ENCODE measurements at places on chromosomes 12 and 14.

- no peak for DNase-seq
Measured at GRCh38 chr14:47148686-47149085, 497.1 kb upstream of the RPL10L start.

GRCh38 chr14:31864937-31865855, 211.9 kb upstream of the ARHGAP5 start:
- DNase-seq: no peak

GRCh38 chr14:100438678-100439592, 115.8 kb downstream of the SLC25A47 start:
- no peak for DNase-seq

DNA sequence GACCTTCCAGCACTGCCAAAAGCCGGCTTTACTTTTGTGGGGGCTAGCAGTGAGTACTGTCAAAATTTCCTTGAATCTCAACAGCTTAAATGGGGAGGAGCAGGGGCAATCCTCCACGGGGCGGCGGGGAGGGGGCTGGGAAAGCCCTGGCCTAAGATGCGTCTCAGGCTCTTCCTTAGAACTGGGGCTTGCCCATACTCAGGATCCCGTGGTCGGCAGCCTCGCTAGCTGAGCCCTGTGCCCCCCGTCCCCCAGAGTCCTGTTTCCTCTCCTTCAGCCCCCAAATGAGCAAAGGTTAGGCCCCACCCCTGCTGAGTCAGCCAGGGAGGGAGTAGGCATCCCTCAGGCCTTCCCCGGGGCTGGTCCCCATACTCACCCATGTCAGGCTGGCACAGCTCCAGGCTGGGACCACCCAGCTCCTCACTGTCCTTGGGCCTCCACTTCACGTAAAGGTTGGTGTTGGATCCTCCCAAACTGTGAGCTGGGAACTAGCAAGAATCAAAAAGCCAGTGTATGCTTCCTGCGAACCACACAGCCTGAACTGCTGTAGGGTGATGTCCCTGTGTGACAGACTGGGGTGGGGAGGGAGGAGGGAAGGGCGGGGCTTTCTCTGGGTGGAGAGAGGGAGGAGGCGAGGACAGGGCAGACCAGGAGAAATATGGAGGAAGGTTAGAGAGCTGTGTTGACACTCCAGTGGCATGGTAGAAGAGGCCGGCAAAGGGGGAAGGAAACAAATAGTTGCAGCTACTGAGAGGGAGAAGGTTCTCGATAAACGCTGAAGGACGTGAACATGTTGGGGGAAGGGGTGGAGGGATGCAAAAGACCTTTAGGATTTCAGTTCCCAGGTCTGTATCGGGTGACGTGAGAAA, 5.9 kb upstream of the BAZ2A start:
- peak; percentile 74 for DNase-seq

DNA sequence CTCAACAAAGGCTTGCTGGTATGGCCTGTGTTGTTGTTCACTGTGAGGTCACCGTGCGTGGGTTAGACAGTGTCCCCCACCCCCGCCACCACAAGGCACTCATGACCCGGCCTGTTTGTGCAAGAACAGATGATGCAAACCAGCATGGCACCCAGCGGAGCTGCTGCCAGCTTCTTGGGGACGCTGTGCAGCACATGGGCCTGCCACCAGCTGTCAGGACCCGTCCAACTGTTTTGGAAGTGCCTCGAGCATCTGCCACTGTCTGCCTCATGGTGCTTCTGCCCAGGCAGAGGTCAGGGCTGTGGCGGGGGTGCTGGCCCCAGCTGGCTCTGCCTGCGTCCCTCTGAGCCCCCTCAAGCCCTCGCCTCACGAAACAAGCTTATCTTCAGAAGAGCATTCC, 1.5 kb downstream of the ASB2 start:
- no peak for DNase-seq

GRCh38 chr12:82758749-82759330, 72.1 kb downstream of the TMTC2 start:
- DNase-seq: no peak

DNA sequence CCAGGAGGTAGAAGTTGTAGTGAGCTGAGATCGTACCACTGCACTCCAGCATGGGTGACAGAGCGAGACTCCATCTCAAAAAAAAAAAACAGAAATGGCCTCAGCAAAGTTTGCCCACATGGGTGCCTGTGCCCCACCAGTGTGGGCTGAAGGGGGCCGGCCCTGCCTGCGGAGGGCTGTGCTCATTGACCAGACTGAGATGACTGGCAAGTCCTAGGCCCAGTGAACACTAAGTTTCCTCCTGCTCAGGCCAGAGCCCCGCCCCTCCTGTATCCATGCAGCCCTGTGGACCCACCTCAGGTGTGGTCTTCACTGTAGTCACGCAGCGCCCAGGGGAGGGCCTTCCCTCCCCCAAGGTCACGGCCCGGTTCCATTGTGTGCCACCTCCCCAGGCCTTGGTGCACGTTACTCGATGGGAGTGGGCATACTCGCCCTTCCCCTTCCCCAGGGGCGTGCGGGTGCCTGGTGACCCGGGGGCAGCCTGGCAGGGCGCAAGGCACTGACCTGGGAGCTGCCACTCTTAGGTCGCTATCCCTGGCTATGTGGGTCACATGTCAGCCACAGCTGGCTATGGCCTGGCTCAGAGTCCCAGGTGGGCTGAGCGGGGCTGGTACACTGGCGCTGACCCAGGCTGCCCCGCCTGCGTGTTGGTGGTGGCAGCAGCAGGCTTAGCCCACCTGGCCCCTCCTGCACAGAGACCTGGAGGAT, 16.1 kb downstream of the INF2 start:
- no peak for DNase-seq

GRCh38 chr12:6826125-6826733, 2.0 kb upstream of the P3H3 start:
- DNase-seq: no peak

- DNase-seq: no peak
Measured at GRCh38 chr12:92928421-92928961, 604 bp downstream of the EEA1 start.

DNA sequence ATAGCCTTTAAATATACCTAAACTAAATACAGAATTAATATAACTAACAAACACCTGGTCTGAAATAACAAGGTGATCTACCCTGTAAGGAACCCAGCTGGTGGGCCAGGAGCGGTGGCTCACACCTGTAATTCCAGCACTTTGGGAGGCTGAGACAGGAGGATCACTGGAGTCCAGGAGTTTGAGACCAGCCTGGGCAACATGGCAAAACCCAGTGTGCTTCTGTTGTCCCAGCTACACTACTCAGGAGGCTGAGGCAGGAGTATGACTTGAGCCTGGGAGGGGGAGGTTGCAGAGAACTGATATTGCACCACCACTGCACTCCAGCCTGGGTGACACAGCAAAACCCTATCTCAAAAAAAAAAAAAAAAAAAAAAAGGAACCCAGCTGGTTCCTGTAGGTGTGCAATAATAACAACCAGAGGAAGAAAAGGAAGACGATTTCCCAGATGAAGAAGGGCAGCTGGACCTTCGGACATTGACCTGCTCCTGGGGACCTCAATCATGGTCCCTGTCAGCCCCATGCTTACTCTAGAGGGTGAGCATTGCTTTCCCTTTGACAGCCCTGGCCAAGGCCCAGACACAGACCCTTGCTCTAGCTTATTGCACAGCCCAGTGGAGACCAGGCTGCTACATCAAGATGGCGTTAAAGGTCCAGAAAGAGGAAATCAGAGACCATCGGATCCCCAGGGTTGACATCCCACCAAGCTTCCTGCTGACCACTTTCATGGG, 5.4 kb downstream of the FOS start:
- DNase-seq: no peak

GRCh38 chr14:56905282-56905681, 95.0 kb upstream of the OTX2 start:
- no peak for DNase-seq

DNA sequence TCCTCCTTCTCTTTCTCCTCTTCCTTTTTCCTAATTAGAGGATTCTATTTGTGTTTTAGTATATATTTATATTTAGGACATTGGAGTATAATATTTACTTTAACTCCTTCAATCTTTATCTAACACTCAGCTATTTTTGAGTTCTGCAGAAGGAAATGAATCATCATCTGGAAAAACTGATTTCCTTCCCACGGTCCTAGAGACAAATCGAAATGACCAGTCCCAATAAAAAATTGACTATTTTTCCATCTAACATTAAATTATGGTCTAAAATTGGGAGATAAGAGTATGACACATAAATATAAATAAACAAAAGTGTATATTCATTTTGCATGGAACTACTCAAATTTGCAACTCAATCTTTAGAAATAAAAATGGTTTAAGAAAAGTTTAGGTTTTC, 167.4 kb downstream of the TMTC3 start:
- DNase-seq: no peak
